ENCODE measurements at places on chromosomes 5 and 9. TPM values are rescaled to one million over a fixed set of nuclear protein-coding genes. Genes with fewer than 3 reads are reported as not detected.

DNA sequence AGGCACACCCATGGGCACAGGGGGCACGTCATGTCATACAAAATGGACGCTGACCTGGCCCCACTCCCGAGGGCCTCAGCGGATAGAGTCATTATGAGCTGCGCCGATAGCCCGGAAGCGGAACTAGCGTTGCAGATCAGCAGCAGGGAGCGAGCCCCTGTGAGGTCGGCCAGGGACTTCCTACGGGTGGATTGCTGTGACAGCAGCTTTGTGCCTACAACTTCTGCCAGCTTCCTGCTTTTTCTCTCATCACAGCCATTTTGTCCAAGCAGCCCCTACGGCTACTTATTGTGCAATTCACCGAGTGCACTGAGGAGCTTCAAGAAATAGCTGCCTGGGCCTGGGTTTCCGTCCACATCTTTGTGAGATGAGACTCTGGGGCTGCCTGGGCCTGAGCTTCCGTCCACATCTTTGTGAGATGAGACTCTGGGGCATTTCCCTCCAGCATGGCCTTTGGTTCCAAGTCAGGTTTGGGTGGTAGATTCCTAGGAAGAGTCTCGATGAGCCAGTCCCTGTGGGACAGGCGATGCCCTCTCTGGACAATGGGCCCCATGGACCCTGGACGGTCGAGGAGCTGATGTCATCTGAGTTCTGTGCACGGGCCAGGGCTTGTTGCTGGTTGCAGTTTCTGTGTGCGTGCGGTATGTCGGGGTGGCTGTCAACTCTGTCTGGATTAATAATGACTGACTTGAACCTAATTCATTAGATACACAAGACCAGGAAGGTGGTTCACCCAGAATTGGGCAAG lies 67.0 kb upstream of the GNE start:
- DNase-seq, result no peak

GRCh38 chr5:9189681-9190080 lies 356.2 kb downstream of the SEMA5A start:
- no peak for DNase-seq

KCNV2 gene
- not detected for total RNA-seq

LYSMD3 gene
- 10.8 TPM for total RNA-seq

GEMIN5 gene
- total RNA-seq, result 25.5 TPM

- DNase-seq, result no peak
Measured at GRCh38 chr9:20023961-20024571, 235.2 kb upstream of the SLC24A2 start.

NDST1 gene
- total RNA-seq, result 34.7 TPM

- peak; percentile 46 for DNase-seq
Measured at GRCh38 chr9:5630081-5630507, 1.2 kb downstream of the RIC1 start.

BASP1 gene
- total RNA-seq, result 114 TPM

GRCh38 chr9:550333-550732 lies 291.2 kb upstream of the DMRT1 start:
- no peak for DNase-seq

- peak; percentile 13 for DNase-seq
Measured at GRCh38 chr9:3662671-3663070, 136.9 kb upstream of the RFX3 start.

- no peak for DNase-seq
Measured at GRCh38 chr9:134243778-134244467, 79.6 kb upstream of the RNU6ATAC start.

- DNase-seq, result no peak
Measured at GRCh38 chr5:40801771-40802562, 3.8 kb upstream of the PRKAA1 start.

COL15A1 gene
- 0.74 TPM for total RNA-seq

- peak; percentile 80 for DNase-seq
Measured at GRCh38 chr5:174306345-174307030, 261.0 kb downstream of the NSG2 start.

FYB1 gene
- total RNA-seq, result not detected

DNA sequence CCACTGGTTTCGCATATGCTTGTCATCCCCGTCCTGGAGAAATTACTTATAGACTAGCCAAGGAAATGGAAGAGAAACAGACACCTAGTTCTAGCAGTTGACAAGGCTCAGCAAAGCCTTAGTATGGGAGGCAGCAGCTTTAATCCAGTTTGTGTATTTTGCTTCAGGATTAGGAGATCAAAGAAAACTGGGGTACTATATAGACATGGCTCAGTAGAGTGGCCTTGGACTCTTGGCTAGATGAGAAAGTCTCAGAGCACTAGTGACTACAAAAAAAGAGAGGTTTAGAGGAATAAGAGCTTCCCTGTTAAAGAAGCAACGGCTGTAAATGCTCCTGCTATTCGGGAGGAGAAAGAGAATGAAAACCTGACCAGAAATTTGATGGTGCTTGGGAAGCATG lies 349.1 kb downstream of the CTNND2 start:
- no peak for DNase-seq

GRCh38 chr5:139094154-139095131 lies 103.7 kb downstream of the SIL1 start:
- DNase-seq, result no peak

HAVCR1 gene
- total RNA-seq, result not detected

BTNL9 gene
- 1.6 TPM for total RNA-seq

- DNase-seq, result no peak
Measured at GRCh38 chr5:11323761-11324160, 562.7 kb upstream of the DAP start.

CANX gene
- 570 TPM for total RNA-seq

TPM2 gene
- 793 TPM for total RNA-seq

DNA sequence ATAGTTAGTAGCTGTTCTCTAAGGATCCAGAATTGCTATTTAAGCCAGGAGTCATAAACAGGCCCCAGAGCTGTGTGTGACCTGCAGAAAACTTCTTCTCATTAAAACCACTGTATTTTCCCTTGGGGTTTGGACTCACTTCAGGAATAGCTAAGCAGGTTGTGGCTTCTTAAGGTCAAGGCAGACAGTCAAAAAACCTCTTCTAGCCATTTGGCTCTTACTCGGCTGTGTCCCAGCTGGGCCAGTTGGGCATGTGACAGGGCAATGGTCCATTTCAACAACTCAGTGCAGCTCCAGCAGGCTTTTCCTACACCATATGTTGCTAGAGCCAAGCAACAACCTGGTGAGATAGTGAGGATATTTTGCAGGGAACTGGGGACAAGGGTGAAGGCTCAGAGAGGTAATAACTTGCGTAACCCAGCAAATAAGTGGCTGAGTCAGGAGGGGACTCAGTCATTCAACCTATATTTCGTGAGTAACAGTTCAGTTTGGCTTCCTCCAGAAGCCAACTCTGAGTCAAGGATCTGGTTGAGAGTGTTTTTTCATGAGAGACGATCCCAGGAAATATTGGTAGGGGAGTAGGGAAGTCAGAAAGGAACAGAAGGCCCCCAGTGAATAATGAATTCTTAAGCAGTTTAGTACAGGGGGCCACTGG lies 115.4 kb upstream of the PPP2R2B start:
- DNase-seq, result peak; percentile 56

DNA sequence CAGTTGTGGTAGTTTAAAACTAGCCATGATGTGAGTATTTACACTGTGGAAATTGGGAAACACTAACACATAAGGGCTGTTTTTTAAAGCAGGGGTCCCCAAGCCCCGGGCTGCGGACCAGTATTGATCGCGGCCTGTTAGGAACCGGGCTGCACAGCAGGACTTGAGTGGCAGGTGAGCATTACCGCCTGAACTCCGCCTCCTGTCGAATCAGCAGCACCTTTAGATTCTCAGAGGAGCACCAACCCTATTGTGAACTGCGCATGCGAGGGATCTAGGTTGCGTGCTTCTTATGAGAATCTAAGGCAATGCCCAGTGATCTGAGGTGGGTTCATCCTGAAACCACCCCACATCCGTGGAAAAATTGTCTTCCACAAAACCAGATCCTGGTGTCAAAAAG lies 127.8 kb downstream of the PCSK5 start:
- DNase-seq, result no peak

GABBR2 gene
- 1.5 TPM for total RNA-seq

GRCh38 chr5:95083606-95084005 lies 201.3 kb downstream of the MCTP1 start:
- no peak for DNase-seq

SLC4A9 gene
- not detected for total RNA-seq

CTSV gene
- total RNA-seq, result 13.6 TPM

DNA sequence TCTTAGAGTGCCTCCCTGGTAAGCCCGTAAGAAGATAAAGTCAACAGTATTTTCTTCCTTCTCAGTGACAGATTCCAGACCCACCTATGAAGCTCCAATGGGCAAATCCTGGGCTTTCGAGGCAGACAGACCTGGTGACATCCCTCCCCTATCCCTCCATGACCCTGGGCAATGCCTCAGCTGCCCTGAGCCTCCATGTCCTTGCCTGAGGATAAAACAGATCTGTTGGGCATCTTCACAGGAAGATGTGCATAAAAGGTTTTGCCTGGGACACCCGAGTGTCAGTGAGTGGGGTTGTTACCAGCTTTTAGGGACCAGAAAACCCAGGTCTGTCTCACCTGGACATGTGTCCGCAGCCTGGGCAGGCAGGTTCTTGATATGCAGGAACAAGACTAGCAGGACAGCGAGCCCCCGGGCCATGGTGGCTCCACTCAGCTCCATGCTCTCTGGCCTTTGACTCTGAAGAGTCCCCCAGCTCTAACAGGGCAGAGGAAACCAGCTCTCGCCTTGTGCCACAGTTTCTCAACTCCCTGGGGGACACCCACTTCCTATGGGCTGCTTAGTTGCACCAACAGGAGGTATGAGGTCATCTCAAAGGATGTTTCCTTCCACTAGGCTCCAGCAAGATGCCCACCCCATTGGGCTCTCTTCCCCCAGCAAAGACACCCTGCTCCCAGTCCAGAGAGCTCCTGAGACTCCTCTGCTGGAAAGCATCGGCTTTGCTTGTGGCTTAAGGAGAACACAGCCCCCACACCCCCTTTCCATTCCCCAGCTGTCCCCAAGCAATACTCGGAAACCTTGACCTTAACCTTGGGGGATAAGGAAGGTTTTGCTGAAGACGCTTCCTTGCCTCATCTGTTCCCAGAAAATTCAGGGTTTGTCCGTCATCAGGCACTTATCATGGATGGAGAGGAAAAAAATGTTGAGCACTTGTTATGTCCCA lies at the start of gene FCN1:
TSS of gene FCN1 (minus strand) at position 482 of the 943 bp plus-strand sequence. CDS start at position 441, 41 bp downstream.
- DNase-seq, result no peak

BOD1 gene
- total RNA-seq, result 93.3 TPM

DNA sequence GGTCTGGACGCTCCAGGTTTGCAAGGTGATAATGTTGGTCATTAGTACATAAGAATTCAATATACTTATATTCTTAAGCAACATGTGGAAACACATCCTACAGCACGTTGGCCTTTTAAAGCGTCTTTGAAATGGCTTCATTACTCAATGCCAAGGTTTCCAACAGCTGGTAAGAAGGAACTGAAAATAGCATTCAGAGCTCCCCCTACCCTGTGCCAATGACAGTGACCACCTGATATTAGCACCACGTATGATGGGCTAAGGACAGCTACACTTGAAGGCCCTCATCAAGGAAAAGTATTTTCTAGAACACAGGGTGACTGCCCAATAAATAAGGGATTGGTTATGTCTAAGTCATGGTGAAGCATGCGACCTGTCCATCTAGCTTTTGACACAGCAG lies 9.9 kb downstream of the ZNF622 start:
- no peak for DNase-seq

DNA sequence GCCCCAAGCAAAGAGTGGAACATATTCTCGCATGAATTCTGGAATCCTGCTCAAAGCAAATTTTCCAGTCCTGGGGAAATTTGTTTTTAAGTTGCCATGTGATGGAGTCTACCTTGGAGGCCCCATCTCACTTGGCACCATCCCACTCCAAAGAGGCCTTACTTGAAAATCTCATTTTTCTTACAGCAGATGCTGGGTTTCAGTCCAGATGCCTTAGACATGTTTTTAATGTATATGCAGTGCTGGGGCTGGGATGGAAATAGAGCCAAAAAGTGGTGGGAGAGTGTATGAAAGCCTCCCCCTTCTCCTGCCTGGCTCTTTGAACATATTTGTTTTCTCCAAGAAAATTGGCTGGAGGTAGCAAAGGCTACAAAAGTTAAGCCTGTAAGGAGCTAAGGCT lies 493.7 kb downstream of the ENC1 start:
- DNase-seq, result no peak

RABEPK gene
- 38.0 TPM for total RNA-seq

PCDHA9 gene
- total RNA-seq, result 0.51 TPM

- no peak for DNase-seq
Measured at GRCh38 chr9:80448996-80449395, 877.2 kb downstream of the TLE4 start.

MARCOL gene
- total RNA-seq, result not detected

Measured in Daoy (cell line).